NCI-H774 (cell line): ENCODE measurements at places on chromosomes 6 and 20.

DNA sequence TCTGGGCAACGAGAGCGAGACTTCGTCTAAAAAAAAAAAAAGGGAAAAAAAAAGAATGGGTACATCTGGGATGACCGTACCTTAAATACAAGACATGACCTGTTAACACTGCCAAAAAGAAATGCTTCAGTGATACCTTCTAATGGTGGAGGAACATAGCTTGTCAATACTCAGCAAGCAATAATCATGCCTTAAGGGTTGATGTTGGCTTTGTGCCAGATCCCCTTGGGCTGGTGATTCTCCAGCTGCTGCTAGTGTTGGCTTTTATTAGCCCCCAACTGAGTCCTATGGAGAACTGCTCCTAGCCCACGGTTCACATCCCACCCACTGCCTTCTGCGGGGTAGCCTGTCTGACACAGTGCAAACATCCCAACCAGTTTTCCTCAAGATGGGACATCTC is 134.9 kb downstream of the PLCB1 start:
- DNase-seq: no peak

DNA sequence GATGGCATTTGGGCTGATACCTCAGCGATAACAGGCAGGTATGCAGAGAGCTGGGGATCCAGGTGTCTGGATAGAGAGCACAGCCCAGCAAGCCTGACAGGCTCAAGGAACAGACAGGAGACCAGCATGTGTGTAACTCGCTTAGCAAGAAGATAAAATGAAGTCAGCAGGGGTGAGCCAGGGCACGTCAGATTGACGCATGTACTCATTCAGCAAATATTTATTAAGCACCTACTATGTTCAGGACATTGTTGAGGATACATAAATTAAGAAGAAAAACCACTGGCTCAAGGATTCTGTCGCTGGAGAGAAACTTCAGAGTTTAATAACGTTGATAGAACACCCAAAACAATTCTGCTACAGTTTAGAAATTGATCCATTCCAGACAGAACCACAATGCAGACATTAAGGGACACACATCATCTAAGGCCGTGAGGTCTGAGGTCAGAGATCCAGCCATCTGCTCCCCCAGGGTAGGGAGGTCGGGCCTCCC is 1.0 kb upstream of the DUSP22 start:
- DNase-seq: no peak

- DNase-seq: no peak
Observed at GRCh38 chr6:117138920-117139319, 126.4 kb upstream of the VGLL2 start.

DNA sequence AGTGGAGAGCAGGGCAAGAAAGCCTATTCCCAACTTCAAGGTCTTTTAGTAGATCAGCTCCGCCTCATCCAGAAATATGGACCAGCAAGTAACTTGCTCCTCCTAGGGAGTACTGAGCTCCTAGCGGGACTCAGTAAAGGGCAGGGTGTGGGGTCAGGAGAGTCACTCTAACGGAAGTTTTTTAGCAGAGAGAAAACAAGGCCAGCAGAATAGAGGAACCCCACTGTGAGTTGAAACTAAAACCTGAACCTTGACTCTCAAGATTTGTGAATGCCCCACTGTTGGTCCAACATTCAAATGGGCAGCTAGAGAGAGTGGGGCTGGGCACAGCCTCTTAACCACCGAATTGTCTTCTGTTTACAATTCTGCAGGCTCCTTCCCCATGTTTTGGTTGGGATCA is 244.8 kb downstream of the FARS2 start:
- DNase-seq: no peak

DNA sequence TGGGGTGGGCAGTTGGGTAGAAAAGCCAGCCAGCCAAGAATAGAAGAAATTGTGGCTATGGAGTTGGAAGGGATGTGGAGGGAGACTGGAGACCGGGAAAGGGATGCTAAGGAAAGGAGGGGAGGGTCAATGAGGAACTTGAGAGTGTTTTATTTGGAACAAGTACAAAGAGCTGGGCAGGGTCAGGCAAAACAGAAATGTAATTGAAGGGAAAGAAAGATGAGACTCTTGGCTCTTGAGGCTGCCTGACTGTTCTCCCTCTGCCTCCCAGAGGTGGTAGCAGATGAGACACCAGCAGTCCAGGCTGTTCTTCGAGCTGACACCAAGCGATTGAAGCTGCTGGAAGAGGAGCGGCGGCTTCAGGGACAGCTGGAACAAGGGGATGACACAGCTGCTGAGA is 12.7 kb downstream of the ABCF1 start:
- no peak for DNase-seq

DNA sequence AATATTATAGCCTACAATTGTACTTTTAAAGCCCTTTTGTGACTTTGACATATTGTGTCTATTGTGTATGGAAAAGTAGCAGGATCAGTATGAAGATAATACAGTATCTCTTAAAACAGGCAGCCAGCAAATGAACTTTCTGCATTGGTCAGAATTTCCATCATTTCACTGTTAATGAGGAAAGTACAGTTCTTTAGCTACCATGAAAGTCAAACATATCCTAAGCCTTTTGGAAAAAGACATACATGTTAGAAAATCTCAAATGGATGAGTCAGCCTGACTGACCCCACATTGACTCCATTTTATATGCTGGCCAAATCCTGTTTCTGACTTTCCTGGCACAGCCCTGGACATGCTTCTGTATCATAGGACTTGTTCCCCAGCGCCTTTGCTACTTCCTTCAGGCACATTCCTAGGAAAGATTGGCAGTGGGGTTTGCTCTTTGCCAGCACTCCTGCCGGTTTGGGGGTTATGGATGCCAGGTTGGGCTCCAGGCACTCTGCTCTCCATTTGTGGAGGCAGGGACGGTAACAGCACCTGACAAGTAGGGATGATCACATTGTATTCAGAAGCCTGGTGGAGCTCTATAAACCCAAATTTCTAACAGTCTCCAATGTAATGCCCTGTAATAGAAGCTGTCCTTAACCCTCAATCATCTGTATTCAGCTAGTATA is 43.7 kb downstream of the TOP1 start:
- DNase-seq: no peak

- no peak for DNase-seq
Observed at GRCh38 chr6:43992783-43993644, 134.2 kb downstream of the MRPL14 start.

DNA sequence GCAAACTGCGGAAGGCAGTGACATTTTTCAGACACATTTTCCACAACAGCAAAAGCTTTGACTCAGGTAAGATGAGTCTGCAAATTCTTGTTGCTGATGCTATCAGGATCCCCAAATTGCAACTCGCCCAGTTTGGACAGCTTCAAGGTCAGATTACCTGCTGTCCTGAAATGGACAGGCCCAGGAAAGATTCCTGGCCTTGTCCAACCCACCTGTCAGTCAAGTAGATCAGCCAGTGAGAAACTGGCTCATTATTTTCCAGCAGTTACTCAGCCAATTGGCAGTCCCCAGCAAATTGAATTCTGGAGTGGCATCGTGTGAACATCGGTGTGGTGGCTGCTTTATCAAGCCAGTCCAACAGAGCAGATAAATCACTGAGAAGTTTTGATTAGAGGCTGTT is 84.5 kb upstream of the SNAP25 start:
- DNase-seq: no peak
